GM19239 (cell line): ENCODE measurements at places on chromosomes 7 and 10.
A peak's percentile ranks its signal among the peaks of the same experiment; 100 is the strongest.

GRCh38 chr7:26726051-26726450 is 138.3 kb downstream of the SKAP2 start:
- no peak for DNase-seq

GRCh38 chr10:116408719-116409118 is 18.9 kb upstream of the PNLIPRP3 start:
- no peak for DNase-seq

GRCh38 chr10:50325449-50326171 is 74.3 kb upstream of the ASAH2 start:
- DNase-seq: no peak

GRCh38 chr7:95840953-95841950 is 68.9 kb downstream of the DYNC1I1 start:
- DNase-seq: peak; percentile 32

DNA sequence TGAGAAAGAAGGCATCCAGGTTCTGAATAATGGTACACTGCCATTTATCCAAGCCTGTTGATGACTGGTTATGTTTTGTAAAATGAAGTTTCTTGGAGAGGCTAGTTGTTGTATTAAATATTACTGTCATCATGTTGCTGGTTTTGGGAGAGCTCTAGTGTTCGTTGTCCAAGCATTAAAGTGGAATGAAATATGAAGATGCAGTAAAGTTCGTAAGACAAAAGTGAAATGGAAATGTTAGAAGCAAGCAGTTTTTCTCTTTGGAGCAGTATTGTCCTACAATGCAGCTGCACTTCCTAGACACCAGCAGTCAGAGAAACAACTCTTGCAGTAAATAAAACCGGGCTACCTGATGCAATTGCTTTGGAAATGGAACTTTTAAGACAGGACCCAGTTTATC is 156.8 kb upstream of the FZD1 start:
- no peak for DNase-seq

DNA sequence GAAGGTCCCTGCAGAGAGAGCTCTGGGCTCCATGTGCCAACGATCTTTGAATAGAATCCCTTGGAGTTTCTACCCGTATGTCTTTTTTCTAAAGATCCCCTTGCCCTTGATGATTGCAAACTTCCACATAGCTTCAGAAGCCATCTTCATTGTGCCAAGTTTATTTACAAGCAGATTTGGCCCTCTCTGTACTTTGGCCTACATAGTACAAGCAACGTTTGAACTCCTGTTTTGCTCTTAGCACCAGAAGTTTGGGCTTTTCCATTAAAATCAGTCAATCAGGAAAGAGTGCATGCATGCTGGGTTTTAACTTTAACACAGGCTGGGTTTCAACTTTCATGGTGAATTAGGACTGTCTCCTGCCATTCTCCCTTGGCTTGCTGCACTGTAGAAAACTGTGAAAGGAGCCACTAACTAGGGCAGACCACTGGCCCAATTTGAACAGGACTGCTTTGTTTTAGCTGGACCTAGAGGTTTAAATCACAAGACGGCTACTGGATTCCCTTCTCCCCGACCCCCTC is 557.6 kb upstream of the GALNT17 start:
- no peak for DNase-seq
